B cell (primary cell): ENCODE measurements at places on chromosomes 1 and 21. TPM values are rescaled to one million over a fixed set of nuclear protein-coding genes. Genes with fewer than 3 reads are reported as not detected.
A peak's percentile ranks its signal among the peaks of the same experiment; 100 is the strongest.

The SPATA45 gene
- 0.64 TPM in 1 of 2 replicates, not detected in the other for total RNA-seq

- no peak for DNase-seq
Observed at GRCh38 chr1:4648657-4649056, 5.8 kb upstream of the AJAP1 start.

The FNDC10 gene
- total RNA-seq, result 1.4 and 1.6 TPM in 2 replicates

GRCh38 chr1:183349201-183349711, 68.9 kb downstream of the NMNAT2 start:
- no peak for DNase-seq

GRCh38 chr1:26257222-26257621, 22.7 kb upstream of the SH3BGRL3 start:
- no peak for DNase-seq

- peak; percentile 88 for DNase-seq
Observed at GRCh38 chr1:156583821-156584622, 4.5 kb downstream of the TTC24 start.

DNA sequence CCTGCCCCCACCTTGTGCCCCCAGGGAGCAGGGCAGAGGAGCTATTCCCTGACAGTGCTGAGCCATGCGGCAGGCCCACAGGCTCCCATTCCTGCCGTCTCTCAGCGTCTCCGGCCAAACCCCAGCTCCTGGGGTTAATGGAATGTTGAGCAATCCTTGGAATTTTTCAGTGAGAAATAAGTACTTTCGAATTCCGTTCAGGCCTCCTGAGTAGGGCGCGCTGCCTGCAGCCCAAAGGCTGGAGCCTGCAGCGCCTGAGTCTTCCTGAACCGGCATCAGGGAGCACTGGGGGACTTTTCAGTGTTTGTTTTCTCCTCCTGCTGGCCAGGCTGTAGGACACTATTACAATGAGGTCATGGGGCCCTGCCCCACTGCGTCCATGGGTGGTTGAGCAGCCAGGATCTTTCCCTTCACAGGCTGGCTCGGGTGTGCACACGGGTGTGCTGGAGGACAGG, 33.3 kb upstream of the CSF1 start:
- no peak for DNase-seq

- no peak for DNase-seq
Observed at GRCh38 chr1:94599095-94599813, 57.7 kb upstream of the F3 start.

The RNASEL gene
- total RNA-seq, result 18.1 and 21.0 TPM in 2 replicates

DNA sequence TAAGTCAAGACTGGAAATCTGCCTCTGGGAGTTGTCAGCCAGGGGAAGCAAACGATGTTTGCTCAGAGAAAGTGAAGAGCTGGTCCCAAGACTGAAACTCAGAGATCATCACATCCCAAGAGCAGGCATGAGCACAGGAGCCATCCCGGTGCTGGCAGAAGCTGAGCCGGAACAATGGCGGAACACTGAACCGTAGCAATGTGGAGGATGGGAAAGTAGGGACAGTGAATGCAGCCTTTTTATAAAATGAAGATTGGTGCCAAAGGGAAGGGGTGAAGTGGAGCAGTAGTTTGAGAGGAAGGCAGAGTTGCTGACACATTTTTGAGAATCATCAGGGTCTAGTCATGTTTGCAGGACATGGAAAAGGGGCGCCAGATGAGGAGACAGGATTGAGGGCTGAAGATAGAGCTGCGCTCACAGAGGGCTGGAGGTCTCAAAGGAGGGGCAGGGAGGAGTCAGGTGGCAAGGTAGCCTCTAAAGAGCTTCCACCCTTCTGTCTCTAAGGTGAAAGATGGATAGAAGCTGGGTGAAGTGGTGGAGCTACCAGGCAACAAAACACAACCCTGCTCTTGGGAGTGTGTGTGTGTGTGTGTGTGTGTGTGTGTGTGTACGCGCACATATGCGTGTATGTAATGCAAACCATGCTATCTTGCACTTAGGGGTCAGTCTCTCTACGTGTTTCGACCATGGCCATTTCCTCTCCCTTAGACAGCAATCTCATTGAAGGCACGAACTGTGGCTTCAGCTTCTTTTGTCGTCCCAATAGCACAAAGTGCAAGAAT, 94.3 kb upstream of the IRF2BP2 start:
- no peak for DNase-seq
